ENCODE measurements at places on chromosomes 1 and 21.
A peak's percentile ranks its signal among the peaks of the same experiment; 100 is the strongest.

DNA sequence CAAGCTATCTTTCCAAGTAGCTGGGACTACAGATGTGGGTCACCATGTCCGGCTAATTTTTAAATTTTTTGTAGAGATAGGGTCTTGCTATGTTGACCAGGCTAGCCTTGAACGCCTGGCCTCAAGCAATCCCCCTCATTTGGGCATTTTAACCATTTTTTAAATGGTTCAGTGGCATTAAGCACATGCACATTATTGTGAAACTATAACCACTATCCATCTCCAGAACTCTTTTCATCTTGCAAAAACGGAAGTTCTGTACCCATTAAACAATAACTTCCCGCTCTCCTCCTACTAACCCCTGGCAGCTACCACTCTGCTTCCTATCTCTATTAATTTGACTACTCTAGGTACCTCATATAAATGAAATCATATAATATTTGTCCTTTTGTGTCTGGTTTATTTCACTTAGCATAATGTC lies 4.8 kb upstream of the IL6R start:
- no peak for DNase-seq

- no peak for DNase-seq
These were observed 42.5 kb downstream of the ZBTB40 start for GRCh38 chr1:22494144-22494543.

DNA sequence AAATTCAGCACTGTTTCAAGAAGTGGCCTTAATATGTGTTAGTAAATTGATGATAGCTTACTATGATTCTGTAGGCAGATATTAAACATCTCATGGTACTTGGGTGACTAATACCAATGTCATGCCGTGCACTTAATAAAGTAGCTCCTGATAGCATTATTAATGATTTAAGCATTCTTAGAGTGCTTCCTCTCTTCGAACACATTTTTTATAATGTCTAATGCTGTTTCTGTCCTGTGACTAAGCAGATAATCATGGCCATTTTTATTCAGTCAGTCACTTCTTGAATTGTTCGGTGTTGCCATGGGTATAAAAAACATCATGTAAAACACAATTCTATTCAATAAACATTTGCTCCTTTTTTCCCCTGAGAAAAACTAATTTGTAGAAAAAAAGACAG lies 804.6 kb upstream of the ADGRL4 start:
- no peak for DNase-seq

GRCh38 chr1:119358636-119359035 lies 9.9 kb upstream of the HAO2 start:
- no peak for DNase-seq

DNA sequence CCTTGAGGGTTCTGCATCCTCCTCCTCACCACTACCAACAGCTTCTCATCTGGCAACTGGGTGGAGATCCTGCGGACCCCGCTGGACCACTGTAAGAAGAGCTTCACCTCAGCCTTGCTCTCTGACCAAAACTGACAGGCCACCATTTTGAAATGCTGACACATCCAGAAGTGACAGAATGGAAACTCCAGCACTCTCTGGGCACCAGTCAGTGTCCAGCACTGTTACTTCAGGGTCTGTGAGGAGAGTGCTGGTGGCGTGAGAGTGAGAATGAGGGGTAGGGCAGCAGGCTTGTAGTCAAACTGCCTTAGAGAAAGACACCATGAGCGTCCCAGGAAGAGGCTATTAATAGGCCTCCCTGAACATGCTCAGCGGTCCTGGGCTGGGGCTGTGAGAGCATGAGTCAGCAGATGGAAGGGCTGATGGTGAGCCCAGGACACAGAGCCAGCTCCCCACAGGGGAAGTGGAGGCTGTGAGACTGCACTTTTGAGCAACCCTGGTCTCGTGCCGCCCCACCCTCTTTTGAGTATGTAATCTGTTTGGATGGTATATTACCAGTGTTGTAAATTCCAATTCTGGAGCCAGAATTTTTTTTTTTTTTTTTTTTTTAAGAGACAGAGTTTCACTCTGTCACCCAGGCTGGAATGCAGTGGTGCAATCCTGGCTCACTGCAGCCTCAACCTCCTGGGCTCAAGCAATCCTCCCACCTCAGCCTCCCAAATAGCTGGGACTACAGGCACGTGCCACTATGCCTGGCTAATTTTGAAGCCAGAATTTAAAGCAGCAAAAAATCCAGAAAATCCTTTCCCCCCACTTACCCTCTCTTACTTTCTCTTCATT lies 34.4 kb upstream of the SLC30A1 start:
- DNase-seq, result no peak

DNA sequence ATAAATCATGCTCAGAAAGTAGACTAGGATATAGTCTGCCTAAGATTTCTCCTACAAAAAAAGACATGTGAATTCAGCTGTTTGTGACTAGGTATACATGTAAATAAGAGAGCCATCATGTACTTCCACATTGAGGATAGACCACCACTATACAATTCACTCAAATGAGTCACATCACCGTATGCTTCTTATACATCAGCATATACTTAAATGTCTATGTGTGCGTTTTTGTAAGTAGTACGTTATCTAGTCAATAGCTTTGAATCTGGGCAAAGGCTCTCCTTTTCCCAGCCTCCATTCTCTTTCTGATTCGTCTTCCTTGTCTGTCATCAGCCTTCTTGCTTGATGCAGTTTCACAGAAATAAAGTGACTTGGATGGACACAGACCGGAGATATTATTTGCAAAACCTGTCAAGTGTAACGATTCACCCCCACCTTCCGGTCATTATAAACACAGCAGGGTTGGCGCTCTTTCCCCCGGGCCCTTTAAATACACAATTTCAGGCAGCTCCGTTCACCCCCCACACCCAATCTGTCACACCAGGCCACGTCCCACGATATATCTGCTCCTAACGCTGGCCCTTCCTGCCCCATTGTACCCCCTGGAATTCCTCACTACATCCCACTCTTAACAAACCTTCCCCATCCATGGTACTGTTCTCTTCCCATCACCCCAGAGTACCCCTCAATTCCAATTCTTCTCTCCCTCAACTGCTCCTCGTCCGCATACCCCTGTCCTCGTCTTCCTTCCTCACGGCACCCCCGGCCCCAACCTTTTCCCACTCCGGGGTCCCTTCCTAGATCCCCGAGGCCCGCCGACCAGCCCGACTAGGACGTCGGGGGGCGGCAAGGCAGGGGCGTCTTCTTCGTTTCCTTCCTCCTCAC lies 636 bp downstream of the VAMP4 start:
- DNase-seq, result peak; percentile 79

DNA sequence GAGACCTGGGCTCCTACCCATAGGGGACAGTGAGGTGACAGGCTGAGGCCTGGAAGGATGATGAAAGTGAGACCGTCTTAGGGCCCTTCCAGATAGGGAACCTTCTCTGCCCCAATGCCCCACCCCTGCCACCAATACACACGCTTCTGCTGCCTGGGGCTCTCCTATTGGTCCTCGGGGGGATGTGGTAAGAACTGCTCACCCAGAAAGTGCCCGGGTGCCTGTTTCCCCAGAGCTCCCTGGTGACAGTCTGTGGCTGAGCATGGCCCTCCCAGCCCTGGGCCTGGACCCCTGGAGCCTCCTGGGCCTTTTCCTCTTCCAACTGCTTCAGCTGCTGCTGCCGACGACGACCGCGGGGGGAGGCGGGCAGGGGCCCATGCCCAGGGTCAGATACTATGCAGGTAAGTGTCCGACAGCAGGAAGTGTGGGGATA lies 948 bp downstream of the SEMA4A start:
- no peak for DNase-seq

- no peak for DNase-seq
These were observed 18.8 kb upstream of the SRM start for GRCh38 chr1:11078631-11079030.

DNA sequence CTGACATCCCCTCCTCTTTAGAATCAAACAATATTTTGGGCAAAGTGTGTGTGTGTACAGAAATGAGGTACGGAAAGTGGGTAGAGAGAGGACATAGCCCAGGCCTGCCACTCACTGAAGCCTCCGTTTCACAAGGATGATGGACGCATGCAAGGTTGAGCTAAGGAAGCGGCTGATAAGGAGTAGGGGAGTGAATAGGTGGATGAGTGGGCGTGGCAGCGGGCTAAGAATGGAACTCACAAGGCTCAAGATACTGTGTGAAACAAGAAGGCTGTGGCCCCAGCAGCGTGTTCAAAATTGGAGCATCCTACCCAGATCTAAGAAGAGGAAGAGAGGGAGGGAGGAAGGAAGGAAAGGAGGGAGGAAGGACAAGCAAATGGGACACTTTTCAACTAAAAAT lies 37.5 kb downstream of the VWA5B1 start:
- DNase-seq, result no peak

DNA sequence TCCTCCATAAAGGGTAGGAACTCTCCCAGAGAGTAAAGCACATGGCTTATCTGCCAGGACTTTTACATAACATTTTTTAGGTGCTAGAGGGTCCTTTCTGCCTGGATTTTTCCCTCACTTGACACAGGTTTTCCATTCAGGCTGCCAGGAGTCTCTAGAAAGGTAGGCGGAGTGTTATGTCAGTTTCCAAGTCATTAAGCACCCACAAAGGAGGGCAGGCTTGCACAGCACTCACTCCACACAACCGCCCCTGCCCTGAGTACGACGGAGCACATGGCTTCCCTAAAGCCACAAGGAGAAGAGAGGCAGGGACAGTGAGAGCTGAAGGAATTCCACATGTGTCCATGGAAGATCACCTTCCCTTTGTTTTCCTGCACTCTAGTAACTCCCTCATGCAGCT lies 55.7 kb downstream of the CAPZB start:
- DNase-seq, result no peak

- DNase-seq, result no peak
These were observed 24.0 kb upstream of the CCDC181 start for GRCh38 chr1:169451218-169451824.

DNA sequence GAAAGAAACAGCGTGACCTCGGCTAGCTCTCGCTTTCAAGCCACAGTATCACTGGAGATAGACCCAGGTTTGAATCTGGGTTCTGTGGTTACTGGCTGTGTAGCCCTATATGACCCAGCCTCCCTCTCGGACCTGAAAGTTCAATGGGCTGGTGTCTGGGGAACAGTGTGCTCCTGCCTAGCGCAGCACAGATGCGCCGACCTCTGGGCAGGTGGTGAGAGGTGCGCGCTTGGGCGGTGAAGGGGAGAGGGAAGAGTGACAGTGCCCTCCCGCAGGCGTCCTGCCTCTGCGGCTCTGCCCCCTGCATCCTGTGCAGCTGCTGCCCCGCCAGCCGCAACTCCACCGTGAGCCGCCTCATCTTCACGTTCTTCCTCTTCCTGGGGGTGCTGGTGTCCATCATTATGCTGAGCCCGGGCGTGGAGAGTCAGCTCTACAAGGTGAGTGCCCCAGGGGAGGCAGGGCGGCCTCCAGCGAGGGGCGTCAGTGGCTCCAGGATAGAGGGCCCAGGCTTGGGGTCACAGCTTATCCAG lies 10.5 kb downstream of the SERINC2 start:
- DNase-seq, result no peak

- DNase-seq, result no peak
These were observed 7.0 kb downstream of the LRRC3 start for GRCh38 chr21:44462086-44462833.

GRCh38 chr1:1381294-1381693 lies 6.3 kb upstream of the AURKAIP1 start:
- DNase-seq, result no peak
